Vagina (tissue), 2 donors: ENCODE measurements at places on chromosomes 1 and 21.

- no peak for DNase-seq
These were observed 25.6 kb upstream of the PLA2G2E start for GRCh38 chr1:19949016-19949415.

GRCh38 chr21:38751379-38752050 is 54.2 kb upstream of the ETS2 start:
- DNase-seq, result no peak

- no peak for DNase-seq
These were observed 14.2 kb downstream of the COL6A2 start for GRCh38 chr21:46111857-46112724.

- DNase-seq, result no peak
These were observed 85.1 kb downstream of the ZNF644 start for GRCh38 chr1:90936731-90937130.

- DNase-seq, result no peak
These were observed 243.1 kb downstream of the S1PR1 start for GRCh38 chr1:101479945-101480344.

- DNase-seq, result no peak
These were observed 1.4 kb downstream of the NIT1 start for GRCh38 chr1:161119092-161119903.

DNA sequence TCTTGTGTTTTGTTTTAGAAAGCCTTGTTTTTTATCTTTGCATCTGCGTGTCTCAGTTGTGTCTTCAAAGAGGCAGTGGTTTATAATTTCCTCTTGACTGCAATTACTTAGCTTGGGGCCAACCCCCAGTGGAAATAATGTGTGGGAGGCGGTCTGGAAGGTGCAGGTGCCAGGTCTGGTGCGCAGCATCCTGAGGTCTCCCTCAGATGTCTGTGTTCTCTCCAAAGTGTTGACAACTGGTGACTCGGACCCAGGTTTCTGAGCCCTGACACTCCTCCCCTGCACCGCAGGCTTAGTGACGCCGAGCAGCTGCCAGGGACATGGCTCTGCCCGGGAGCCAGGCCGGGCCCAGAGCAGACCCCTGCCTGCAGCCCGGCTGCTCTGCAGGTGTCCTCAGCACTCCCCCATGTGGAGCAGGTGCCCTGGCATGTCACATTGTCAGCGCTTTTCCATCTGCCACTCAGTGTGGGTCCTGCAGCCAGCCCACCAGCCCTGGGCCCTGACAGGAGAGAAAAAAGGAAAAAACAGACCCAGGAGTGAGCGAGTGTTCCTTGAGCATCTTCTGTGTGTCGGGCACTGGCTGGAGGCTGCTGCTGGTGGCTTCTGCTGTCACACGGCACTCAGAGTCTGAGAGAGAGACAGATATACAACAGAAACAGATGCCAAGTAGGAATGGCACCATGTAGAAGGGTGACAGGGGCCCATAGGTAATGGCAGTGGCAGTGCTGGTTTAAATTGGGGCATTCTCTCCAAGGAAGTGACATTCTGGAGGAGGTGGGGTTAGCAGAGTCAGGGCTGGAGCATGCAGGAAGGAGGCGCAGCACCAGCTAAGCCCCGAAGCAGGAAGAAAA is 24.8 kb upstream of the SELENON start:
- no peak for DNase-seq

DNA sequence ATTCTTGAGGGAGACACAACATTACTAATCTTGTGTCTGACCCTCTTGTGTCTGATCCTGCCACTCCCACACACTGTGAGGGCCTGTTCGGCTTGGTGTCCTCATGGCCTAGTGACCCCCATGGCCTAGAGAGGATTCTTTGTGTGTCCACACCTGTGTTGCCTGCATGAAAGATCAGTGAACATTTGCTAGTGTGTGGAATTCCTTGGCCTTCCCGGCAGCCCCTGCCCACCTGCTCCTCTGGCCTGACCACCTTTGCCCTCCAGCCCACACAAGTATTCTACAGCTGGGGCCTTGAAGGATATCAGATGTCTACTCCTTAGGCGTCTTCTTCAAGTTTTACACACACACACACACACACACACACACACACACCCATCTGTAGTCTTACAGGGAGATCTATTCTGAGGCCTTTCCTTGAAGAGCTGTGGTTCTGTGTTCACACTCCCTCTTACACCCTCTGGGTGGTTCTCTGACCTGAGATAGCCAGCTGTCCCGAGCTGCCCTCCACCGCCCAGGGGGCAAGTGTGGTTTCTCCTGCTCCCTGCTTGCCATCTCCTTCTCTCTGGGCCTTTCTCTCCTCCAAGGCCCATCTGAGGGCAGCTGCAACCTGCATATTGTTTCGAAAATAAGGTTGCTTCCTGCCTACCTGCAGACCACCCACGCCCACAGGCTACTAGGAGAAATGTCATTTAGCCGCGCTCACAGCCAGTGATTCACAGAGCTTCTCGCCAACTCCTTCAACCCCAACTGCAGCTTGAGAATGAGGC is 45.4 kb downstream of the CD247 start:
- no peak for DNase-seq

GRCh38 chr1:23592209-23592892 is 33.0 kb upstream of the ID3 start:
- DNase-seq, result no peak

DNA sequence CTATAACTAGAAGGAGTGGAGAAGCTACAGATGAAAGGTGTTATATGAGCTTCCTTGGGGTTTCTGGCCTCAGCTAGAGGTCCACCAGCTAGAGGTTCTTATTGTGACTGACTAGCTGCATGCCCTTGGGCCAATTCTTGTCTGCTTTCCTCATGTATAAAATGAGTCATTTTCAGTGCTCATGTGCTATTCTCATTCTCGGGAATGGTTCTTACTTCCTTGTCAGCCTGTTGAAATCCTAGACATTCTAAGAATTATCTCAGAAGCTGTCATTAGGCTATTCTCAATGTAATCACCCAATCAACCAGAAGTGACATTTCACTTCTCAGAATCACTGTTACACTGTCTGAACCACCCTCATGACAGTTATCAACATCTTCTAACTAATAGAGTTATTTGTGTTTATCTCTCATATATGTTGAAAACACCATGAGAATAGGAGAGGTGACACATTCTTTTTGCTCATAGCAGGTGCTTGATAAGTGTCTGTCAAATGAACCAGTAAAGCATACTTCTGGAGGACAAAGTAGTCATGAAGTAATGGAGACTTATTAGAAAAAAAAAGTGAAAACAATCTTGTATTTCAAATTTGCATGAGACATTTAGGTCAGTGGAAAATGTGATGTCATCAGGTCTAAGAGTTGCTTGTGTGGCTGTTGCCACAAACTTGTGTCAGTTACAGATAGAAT is 122.8 kb upstream of the IVNS1ABP start:
- no peak for DNase-seq

DNA sequence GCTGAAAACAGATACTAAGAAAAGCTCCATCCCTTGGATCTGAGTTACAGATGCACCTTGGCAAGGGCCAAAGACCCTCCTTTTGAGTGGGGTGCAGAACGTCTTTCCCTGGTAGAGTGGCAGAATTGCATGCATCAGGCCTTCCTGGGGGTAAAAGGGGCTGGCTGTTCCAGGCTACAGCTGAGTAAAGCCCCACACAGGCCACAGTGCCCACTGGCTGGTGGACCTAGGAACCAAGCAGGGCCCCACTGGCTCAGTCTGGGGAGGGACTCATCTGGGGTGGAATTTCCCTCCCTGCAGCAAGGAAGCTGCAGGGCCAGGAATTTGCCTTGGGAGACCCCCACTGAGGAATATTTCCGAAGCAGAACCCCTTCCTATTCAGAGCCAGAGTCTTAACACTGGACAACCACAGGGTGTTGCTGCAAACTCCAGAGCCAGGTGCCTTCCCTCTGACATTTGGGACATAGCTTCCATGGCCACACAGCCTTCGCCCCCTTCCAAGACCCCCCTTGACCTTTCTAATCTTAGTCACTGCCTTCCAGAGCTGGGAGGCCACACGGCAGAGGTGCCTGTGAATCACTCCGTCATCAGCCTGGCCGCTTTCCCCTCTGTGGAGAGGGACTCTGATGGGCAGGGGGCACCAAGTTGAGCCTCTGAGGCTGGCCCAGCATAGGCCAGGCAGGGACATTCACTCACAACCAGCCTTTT is 52.5 kb downstream of the LACTBL1 start:
- no peak for DNase-seq

DNA sequence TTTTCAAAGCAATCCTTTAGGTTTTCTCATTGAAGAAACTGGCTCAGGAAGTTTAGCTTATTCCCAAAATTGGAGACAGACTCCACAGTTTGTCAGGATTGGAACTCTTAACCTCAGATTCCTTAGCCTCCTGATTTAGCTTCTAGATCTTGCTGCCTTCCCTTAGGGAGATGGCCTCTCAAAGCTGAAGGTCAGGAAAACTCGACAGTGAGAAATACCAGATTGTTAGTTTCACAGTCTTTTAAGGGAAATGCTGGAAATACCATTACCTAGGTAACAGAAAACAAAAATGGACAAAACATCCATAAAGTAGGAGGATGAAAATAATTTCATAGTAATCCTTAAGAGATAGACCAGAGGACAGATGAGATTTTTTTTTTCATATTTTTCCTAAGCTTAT is 7.8 kb downstream of the RASAL2 start:
- no peak for DNase-seq

DNA sequence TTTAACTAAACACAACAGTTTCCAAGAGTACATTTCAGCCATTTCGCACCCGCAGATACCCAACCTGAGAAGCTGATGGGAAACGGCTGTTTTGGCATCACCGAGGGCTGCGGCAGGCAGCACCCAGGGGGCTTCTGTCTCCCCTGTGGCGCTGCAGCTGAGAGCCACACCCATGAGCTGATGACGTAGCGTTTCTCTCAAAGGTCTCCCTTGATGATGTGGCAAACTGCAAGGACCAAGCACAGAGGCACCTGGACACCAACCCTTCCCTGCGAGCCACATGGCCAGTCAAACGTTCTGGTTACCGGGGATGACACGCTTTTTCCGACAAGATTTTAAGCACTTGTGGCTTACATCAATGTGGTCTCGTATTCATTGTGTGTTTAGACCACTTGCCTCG is 150.8 kb upstream of the ERG start:
- no peak for DNase-seq

GRCh38 chr1:25944986-25945385 is 38.8 kb upstream of the STMN1 start:
- DNase-seq, result no peak

DNA sequence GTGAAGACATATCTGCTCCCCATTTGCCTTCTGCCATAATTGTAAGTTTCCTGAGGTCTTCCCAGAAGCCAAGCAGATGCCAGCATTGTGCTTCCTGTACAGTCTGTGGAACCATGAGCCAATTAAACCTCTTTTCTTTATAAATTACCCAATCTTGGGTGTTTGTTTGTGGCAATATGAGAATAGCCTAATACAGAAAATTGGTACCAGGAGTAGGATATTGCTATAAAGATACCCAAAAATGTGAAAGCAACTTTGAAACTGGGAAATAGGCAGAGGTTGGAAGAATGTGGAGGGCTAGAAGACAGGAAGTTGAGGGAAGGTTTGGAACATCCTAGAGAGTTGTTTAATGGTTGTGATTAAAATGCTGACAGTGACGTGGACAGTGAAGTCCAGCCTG is 90.8 kb downstream of the HHIPL2 start:
- DNase-seq, result no peak

- DNase-seq, result no peak
These were observed 90.4 kb downstream of the KCNK1 start for GRCh38 chr1:233704170-233704897.

DNA sequence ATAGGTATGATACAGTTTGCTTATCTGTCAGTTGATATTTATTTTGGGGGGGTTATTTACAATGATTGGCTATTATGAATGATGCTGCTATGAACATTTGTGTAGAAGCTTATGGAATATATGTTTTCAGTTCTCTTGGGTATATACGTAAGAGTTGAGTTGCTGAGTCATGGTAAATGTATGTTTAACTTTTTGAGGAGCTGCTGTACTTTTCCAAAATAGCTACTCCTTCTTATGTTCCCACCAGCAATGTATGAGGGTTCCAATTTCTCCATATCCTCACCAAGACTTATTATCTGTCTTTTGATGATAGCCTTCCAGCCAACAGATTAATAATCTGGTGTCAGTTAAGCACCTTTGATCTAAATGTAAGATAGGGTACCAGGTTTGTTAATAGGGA is 11.9 kb downstream of the SOAT1 start:
- DNase-seq, result no peak

DNA sequence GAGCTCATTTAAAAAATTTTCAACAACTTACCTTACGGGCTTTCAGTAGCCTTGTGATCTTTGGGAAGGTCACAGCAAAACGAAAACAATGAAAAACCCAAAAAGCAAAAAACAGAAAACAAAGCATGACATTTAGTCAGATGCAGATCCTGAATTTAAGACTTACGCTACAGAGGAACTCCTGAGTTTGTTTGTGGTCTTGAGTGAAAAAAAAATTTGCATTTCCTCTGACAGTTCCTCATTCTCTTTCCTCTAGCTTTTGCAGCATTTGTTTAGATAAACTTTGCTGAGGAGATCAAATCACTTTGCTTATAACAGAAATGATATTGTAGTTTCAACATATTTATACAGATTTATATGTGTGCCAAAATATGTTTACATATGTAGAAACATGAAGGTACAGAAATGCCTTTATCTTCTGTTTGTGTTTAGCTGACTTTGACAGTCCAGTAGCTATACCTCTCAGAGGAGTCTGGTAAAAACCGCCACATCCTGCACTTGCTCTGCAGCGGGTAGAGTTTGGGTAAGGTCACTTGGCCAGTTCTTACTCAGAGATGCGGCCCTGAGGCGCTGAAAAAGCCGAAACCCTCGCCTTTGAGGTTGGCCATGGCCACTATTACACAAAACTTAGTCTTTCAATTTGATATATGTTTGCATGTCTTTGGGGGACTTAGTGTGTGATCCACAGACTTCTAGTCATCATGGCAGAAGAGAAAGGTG is 142.5 kb downstream of the TNR start:
- no peak for DNase-seq

GRCh38 chr1:221316491-221317056 is 425.3 kb downstream of the DUSP10 start:
- DNase-seq, result no peak

GRCh38 chr1:147500309-147500839 is 40.9 kb upstream of the BCL9 start:
- no peak for DNase-seq

- no peak for DNase-seq
These were observed 11.8 kb upstream of the ZNF670 start for GRCh38 chr1:247090455-247090854.

DNA sequence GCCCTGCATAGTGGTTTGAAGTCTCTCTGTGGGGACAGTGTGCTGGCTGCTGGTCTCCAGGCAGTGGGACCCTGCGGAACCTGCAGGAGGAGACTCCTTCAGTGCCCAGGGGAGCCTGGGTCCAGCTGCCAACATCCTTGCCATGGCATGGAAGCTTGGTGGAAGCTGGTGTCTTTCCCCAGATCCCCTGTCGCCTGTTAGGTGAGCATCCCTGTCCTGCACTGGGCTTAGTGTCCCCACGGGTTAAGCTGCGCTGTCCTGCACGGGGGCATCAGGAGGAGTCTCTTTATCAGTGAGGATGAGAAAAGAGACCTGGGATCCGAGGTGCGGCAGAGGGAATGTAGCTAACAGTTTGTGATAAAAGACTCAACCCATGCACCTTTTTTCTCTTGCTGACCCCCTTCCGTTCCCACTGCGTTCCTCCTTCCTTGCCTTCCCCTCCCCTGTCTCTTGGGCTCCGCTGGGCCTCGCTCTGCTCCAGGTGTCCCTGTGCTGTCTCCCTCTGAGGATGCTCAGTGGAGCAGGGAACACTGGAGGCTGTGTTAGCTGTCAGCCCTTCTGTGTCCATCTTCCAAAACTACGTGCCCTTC is 59.3 kb downstream of the SLC37A1 start:
- no peak for DNase-seq
